Caudate nucleus (tissue), 63 donors: ENCODE measurements at places on chromosomes 16 and 17.

DNA sequence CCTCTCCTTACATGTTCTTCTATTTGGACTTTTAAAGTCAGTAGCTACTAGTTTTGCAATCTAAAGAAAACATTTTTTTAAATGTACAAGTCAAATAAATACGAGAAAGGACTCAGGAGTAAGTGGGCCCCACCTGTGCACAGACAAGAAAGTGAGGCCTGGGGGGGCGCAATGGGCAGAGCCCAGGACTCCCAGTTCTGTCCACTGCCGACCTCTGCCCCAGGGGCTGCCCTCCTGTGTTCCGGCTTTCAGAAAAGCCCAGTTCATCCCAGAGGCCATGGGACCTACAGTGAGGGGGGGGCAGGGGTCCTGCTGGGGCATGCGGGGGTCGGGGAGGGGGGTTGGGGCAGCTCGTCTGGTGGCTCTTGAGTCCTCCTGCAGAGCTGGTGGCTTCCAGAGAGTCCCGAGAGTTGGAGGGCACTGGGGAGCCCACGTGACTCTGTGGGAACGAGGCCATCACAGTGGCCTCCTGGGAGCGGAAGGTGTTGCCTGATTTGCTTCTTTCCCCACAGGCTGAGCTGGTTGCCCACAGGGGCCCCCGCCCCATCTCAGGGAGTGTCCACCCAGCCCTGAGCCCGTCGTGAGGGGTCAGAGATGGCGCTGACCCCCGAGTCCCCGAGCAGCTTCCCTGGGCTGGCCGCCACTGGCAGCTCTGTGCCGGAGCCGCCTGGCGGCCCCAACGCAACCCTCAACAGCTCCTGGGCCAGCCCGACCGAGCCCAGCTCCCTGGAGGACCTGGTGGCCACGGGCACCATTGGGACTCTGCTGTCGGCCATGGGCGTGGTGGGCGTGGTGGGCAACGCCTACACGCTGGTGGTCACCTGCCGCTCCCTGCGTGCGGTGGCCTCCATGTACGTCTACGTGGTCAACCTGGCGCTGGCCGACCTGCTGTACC lies 2.4 kb downstream of the UTS2R start:
- no peak for DNase-seq

DNA sequence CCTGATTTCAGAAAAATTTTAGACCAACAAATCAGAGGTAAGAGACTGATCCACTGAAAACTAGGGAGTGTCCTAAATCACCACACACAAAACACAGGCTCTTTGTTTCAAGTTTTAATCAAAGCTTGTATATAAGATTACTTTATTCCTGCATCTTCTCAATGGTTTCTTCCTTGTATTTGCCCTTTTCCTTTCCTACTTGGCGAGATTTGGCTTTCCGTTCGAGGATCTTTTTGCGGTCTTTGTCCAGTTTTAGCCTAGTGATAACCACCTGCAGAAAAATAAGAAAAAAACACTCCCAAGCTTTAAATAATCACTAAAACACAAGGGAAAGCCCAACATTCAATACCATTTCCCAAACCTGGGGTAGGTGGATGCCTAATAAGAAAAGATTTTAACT lies 918 bp upstream of the KRABD2 start:
- no peak for DNase-seq

DNA sequence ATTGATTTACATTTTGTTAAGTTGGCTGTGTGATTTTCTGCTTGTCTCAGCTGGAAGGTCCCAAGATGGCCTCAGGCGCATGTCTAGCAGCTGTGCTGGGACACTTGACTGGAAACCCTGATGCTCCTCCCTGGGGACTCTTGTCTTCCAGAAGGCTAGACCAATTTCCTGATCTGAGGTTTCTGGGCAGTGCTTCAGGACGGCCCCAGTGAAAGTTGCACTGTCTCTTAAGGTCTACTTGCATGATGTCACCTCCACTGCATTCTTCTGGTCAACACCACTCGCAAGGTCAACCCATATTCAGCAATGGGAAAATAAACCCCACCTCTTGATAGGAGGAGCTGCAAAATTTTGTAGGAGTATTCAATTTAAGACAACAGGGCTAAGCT lies 116.0 kb downstream of the SALL1 start:
- DNase-seq: no peak

DNA sequence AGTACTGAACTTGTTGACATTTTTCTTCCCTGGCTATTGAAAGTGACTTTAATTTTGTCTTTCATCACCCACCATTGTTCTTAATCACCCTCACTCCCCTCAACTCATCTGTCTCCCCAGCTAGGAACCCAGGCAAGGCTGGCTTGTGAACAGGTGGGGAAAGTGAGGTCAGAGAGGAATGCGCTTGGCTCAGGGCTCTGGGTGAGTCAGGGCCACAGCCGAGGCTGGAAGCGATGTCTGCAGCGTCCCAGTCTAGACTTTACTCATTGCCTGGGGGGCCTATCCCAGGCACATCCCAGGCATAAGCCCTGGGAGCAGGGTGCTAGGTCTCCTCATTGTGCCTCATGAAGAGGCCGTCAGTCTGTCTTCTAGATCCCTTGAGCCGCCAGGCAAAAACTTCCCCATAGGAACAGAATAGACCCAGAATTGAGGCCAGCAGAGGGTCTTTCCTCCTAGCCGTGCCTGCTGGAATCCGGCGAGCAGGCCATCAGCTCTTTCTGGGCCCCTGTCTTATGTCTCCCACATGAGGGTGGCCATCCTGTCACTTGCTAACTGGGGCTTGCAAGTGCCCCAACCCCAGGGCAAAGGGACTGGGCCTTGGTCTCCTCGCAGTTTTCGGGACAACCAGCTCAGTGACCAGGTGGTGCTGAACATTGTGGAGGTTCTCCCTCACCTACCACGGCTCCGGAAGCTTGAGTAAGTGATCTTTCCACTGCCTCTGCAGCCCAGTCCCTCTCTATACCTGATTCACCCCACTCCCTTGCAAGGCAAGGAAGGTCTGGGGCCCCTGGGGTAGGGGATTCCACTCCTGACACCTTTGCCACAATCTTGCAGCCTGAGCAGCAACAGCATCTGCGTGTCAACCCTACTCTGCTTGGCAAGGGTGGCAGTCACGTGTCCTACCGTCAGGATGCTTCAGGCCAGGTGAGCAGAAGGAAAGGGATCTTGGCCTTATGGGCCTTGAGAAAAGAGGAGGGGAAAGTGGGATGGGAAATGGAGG lies 40.1 kb downstream of the NLRC5 start:
- no peak for DNase-seq

- DNase-seq: no peak
Observed at GRCh38 chr16:88764913-88765349, 20.1 kb downstream of the PIEZO1 start.

DNA sequence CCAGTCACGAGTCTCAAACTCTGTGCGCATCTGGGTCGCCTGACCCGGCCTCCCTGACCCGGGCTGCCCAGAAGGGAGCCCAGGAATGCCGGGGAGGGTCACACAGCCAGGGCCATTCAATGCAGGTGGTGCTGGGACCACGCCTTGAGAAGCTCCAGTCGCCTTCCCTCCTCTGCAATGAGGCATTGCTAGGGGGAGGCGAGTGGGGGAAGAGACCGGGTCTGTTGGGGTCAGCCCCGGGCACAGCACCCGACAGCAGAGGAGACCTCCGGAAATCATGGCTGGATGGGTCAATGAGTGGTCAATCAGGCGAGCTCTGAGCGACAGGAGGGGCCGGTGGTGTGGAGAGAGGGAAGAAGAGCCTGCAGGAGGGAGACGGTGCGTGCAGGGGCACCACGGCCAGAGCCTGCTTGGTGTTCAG lies 13.3 kb downstream of the JPH3 start:
- no peak for DNase-seq
